SHP77 treated with DMSO at 0.1 percent for 48 hours (cell line): ENCODE measurements at places on chromosomes 4 and X.

DNA sequence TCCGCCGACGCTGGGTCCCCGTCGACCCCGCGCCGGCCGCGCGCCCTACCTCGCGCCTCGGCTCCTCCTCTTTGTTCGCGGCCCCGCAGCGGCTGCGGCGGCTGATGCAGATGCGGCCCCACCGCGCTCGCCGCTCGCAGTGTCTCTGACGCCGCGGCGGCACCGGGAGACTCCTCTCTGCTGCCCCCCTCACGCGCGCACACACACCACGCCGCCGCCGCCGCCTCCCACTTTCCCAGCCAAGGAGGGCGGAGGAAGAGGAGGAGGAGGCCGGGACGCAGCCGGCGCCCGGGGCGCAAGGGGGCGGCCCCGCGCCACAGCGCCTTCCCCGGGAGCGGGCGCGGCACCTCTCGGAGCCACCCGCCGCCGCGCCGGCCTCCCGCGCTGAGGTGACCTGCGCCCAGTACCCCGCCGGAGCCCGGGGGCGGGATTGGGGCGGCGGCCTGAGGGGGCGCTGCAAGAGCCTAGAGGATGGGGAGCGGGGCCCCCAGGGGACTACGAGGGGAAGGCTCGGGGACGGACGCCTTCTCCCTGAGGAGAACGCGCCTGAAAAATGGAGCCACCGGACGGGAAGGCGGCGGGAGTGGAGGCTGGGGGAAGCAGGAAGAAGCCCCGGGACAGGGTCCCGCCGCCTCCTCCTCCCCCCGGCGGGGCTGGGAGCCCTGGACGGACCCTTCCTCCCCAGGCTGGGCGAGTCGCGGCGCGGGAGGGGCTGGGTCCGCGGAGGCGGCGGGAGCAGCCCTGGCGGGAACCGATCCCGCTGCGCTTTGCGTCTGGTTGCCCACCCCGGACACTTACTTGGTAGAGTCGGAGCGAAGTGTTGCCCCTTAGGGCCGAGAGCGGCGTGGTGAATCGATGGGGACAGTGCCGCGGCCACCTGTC, at the start of gene SH3RF1:
TSS of gene SH3RF1 (minus strand) at position 147 of the 882 bp plus-strand sequence. CDS start 1,744 bp downstream, outside the sequence.
- DNase-seq: peak; percentile 44

DNA sequence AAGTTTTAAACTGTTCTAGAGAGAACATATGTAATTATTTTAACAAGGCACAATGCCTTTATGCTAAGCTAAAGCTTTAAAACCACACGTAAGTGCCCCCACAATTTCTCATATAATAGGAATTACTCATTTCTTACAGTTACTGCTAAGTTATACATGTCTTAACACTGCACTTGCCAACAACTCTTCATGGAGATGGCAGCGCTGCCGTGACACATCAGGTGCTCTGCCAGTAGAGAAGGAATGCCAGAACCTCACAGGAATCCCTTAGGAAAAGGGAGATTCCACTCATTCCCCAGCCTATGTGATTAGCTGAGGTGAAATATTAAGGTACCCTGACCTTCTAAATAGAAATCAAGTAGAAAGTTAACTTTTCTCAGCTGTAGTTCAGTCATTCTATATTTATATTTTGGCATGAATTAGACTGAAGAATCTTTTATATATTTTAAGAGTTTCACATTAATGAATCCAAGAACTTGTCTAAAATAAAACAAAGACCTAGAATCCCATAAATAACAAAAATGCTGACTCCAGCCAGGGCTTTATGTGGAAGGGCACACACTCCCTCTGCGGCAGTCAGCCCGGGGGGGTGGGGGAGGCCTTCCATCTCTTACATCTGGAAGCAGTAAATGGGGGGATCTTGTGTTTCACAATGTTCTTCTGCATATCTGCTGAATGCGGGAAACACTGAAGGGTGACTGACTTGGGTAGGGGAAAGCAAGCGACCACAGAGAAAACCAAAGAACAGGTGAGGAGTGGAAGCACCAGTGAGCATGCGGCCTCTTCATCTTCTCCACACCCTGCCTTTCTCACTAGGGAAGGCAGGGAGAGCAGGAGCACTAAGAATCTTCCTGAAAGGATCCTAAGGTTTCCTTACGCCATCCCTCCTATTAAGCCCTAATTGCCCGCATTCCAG, 23.7 kb downstream of the ACSL1 start:
- DNase-seq: no peak

- no peak for DNase-seq
Measured at GRCh38 chr4:23981328-23981727, 91.5 kb upstream of the PPARGC1A start.

- DNase-seq: no peak
Measured at GRCh38 chr4:152997771-152998487, 61.8 kb downstream of the FHDC1 start.

DNA sequence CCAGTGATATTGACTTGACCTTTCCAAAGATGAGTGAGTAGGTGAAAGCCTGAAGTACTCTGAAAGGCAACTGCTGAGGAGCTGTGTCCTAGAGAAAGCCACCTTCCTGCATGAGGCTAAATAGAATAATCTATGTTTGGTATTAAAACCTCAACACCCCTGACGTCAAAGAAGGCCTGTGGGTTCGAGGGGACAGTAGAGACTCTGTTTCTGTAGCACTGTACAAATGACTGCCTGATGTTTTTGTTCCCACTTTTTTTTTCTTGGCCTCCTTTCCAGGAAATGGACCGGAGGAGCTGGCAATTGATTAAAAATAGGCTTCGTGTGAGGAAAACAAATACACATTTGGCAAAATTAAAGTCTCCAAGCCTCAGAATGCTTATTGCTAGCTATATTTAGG, 29.5 kb downstream of the TMEM255A start:
- DNase-seq: no peak

DNA sequence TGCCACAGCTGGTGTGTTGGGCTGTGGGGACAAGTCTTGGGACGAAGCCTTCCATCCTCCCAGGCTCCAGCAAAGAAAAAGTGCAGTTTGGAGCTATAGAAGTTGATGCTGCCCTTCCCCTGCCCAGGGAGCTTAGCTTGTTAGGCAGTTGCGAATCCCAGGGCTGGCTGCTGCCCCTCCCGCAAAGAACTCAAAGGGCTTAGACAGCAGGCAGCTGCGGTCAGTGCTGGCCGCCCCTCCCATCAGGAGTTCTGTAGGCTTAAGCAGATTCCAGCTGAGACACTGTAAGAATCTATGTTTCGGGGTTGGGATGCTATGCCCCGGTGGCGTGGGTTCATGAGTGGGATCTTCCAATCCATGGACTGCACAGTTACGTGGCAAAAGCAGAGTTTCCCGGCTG, 956.7 kb downstream of the GLUD2 start:
- no peak for DNase-seq

- no peak for DNase-seq
Measured at GRCh38 chr4:112956484-112956896, 93.0 kb upstream of the ANK2 start.

DNA sequence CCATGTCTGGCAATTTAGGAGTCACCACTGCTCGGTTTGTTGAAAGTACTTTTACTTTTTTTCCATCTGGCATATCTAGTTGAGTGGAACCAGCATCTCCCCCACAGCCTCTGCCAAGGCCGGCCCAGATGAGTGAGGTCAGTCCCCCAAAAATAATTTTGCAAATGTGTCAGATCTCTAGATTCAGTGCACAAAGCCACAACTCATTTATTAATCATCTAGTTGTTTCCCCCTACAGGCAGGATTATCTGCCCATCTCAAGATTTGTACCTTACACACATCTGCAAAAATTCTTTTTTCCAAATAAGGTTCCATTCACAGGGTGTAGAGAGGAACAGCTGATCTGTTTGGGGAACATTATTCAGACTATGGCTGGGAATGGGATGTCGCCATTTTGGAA, 174.0 kb upstream of the MXRA5 start:
- DNase-seq: no peak

DNA sequence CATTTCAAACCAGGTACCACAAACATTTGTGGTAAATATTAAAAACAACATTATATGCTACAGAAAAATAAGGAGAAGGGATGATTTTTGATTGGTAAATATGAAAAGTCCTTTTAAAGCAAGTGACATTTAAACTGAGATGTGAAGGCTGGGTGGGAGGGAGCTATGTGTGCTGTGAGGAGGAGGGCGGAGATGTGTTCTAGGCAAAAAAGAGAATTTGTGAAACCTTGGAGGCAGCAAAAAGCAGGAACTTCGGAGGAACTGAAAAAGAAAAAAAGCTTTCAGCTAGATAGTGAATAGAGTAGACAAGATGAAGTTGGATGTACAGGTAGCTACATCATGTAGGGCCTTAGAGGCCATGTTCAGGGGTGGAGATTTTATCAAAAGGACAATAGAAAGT, 10.1 kb upstream of the ARAP2 start:
- DNase-seq: no peak

DNA sequence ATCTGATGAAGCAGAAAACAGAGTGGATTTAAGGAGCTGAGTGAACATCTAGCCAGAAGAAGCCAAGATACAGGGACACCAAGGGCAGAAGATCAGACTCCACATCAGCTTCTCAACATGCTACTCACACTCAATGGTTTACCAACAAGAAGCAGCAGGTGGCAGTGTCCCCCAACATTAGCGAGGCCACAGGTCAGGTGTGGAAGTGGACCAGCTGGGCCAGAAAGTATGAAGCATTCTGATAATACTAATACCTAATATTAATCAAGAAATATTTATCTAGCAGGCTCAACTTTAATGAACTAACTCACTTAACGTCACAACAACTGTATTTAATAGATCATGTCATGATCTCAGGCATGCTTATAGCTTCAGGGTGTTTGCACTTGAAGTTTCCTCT, 73.4 kb upstream of the TTC29 start:
- DNase-seq: peak; percentile 15

GRCh38 chrX:13923845-13924244, 105.8 kb downstream of the GEMIN8 start:
- DNase-seq: no peak

DNA sequence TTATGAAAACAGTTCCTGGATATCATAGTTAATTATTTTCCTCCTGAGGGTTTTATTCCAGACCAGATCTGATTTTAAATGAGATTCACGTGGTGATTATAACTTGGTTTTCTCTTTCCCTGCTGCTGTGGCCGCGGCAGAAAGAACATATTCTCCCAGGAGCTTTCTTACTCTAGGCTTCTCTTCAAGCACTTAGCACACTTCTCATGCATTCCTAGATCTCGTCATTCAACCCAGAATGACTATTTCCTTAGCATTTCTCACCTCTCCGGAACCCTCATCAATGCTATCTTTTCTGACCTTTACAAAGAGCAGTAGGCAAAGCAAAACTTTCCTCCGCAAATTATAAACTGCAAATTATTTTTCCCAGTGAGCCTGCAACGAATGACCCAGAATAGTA, 122.9 kb downstream of the GPAT3 start:
- DNase-seq: no peak

DNA sequence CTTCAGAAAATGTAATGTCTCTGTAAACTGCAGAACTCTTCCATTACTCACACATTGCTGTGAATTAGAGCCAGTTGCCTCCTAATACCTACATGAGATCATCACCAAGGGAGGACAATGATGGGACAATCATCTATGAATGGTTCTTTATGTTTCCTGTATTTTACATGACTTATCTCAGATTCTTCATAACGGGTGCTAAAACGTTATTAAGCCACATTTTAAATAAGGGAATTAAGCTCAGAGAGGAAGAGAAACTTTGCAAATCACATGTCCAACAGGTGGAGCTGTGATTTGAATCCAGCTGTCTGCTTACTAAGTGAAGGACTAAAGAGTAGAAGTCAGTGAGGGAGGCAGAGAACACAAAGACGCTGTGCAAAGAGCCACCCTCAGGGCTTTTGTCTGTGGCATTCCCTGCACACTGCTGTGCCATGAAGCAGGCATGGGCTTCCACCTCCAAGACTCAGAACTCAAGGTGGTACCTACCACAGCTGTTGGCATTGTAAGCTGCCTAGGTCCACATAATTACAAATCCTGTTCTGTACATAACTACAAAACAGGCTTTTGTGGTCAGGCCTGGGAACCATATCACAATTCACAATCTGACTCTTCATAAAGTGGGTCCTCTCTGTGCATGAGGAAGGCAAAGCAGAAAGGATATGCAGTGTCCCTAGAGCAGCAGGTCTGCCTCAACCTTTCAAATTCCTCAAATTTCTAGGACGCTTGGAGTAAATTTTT, 12.8 kb downstream of the TBC1D9 start:
- no peak for DNase-seq

DNA sequence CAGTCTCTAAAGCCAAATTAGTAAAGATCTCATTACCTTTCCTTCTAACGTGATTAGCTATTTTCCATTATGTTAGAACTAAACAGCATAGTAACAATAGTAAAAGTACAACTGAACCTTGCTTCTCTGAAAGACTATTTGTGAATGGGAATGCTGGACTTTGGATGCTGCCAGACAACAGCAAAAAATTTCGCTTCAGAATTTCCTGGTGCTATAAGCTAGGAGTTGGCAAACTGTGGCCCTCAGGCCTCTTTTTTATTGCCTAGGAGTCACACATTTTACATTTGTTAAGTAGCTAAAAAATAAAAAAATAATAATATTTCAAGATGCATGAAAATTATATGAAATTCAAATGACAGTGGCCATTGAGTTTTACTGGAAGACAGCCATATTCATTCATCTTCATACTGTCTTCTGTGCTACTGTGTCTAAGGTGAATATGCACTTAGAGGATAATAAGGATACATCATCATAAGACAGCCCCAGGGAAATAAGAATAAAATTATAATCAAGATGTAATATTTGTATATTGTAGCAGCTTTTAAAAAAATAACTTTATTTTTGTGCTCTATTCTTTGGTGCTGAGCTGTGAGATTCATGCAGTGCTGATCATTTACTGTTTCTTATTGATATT, 34.6 kb downstream of the RASGEF1B start:
- no peak for DNase-seq

DNA sequence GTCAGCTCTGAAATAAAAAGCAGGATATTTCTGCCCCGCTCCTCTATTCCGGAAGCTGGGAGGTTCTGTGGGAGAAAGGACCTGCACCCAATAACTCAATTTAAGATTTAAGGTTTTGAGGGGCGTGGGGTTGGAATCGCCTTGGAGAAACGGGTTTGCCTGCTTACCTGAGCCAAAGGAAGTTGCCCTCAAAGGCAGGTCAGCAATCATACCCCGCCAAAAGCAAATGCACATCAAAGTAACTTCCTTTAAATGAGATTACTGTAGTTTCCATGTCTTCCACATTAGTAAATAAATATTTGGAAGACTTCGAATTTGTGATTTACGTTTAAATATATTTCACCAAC, 978 bp upstream of the HS3ST1 start:
- no peak for DNase-seq

DNA sequence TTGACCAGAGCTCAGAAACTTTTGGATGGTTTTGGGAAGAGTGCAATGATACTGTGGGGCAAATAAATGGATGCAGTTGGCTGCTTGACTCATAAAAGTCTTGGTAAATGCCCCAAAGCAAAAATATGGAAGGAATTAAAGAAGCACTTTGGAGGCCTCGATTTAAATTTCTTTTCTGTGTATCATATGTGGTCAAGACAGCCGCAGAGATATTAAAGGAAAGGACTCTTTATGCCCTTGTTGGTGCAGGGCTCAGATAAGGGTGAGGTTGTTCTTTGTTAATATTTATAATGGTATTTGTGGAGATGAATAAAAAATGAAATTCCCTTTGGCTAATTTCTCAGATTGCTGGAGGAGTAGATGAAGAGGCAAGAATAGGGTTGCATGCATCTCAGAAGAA, 90.2 kb downstream of the NHS start:
- DNase-seq: no peak

GRCh38 chr4:98932539-98932938, 3.6 kb upstream of the EIF4E start:
- no peak for DNase-seq

- no peak for DNase-seq
Measured at GRCh38 chrX:150663073-150663472, 30.1 kb upstream of the MTMR1 start.
